NCI-H510A treated with DMSO at 0.1 percent for 48 hours (cell line): ENCODE measurements at places on chromosomes 1 and 21.
A peak's percentile ranks its signal among the peaks of the same experiment; 100 is the strongest.

- DNase-seq, result no peak
These were observed 13.9 kb upstream of the BCAR3 start for GRCh38 chr1:93695411-93696005.

DNA sequence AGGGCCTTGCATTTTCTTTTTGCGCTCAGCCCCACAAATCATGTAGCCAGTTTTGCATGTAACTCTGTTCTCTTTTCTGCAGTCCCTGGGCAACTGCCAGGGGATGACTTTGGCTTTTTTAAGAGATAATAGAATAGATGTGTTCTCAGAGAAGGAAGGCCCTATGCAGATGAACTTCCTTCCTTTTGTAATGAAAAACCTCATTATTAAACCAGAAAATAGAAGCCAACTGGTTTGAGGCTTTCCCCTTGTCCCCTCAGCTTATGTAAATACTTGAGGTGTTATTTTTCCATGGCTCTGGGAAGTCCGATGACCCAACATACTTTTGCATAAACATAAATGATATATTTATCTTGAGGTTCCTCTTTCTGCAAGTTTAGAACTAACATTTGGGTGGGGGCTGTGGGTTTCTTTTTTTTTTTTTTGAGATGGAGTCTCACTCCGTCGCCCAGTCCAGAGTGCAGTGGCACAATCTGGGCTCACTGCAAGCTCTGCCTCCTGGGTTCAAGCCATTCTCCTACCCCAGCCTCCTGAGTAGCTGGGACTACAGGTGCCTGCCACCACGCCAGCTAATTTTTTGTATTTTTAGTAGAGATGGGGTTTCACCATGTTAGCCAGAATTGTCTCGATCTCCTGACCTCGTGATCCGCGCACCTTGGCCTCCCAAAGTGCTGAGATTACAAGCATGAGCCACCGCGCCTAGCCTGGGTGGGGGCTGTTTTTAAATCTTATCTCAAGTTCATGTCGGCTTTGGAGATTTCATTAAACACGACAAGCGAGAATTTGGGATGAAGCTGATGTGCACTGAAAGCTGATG lies 14.4 kb upstream of the FCRL5 start:
- no peak for DNase-seq

GRCh38 chr1:62508187-62508758 lies 71.4 kb downstream of the USP1 start:
- DNase-seq, result peak; percentile 45

- no peak for DNase-seq
These were observed 465.9 kb downstream of the PLA2G4A start for GRCh38 chr1:187294421-187295201.

- DNase-seq, result no peak
These were observed 14.3 kb downstream of the ATP2B4 start for GRCh38 chr1:203640723-203641502.

DNA sequence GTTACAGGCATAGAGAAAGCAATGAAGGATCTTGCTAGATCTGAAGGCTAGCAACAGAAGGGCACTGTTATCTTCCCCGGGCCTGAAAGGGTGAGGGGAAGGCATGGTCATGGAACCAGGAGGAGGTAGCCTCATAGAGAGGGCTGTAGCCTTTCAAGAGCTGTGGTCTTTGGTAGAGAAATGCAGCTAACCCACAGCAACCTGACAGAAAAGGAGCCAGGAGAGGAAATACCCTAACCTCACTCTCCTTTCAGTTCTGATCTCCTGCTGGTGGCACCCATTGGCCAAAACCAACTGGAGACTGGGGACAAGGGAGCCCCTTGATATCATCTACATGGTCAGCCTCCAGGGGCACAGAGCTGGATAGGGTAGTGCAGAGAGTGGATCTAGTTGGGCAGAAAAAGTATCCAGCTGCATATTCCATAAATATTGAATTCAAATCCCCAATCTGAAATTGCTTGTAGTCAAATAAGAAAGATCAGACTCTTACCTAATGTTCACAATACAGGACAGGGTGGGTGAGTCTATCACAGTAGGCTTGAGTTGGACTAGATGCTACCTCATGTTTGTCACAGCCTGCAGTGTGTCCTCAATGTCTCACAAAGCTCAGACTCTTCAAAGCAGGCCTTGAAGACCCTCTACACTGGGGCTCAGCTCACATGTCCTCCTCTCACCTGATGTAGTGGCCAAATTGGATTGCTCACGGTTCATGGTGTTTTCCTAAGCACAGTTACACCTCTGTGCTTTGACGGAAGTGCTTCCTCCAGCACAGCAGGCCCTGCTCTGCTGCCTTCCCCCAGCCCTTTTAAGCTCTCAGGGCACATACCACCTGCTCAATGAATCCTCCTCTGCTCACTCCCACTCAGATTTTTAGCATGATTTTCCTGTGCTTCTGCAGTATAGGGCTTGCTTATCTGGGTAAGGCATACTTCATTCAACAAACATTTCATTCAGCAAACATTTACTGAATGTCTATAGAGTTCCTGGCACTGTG lies 74.1 kb upstream of the JUN start:
- no peak for DNase-seq

DNA sequence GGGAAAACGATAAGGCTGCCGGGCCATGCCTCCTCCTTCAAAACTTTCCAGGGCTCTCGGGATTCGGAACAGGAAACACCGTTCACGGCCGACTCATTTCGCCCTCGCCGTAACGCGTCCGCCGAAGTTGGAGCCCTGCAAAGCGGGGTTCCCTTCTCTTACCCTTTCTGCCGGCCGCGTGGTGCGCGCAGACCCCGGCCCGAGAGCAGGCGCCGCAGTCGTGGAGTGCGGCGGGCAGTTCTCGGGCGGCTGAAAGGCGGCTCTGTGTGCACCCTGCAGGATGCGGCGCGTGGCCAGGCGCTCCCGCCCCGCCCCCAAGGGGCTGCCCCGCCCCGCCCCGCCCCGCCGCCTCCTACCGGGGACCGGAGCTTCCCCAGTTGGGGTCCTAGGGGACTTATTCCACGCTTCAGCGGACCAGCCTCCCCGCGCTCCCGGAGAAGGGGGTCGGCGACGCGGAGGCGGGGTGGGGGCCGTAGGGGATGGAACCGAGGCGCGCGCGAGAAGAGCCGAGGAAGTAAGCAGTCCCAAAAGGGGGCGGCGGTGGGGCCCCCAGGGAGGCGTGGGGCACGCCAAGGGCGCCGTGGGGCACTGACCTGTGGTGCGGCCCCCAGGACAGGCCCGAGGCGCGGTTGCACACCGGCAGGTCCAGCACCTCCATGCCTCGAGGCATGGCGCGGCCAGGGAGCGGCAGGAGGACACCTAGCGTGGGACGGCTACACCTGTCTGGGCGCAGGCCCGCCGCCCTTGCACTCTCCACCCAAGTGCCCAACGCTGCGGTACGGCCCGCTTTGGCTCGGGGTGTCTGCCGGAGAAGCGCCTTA lies at the start of gene MCOLN2:
MCOLN2 (minus strand) TSS at position 268 of the 821 bp plus-strand sequence; CDS start at position 27, 241 bp downstream.
- DNase-seq, result peak; percentile 91

- DNase-seq, result no peak
These were observed 30.6 kb downstream of the DPT start for GRCh38 chr1:168698453-168698852.
